Effector memory CD4-positive, alpha-beta T cell (primary cell): ENCODE measurements at places on chromosomes 5 and 9.

- no peak for DNase-seq
Observed at GRCh38 chr5:83589786-83590185, 118.2 kb downstream of the VCAN start.

GRCh38 chr5:153714798-153715197, 224.3 kb downstream of the GRIA1 start:
- DNase-seq: no peak

- DNase-seq: no peak
Observed at GRCh38 chr9:96612966-96613589, 6.6 kb downstream of the CDC14B start.

DNA sequence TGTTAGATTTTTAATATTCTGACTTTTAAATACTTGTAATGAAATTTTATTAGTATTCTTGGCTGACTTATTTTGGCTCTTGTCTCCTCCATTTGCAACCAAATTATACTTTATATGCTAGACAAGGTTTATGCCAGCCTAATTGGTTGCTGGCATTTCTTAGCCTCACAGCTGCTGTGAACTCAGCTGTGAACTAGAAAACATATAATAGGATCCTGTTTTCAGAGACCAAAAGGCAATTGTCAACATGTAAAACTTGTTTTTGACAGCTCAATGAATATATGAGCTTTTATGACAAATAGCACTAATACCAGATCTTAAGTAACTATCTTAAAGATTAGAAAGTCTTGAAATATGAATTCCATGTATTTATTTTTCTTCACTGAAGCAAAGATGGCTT, 25.9 kb downstream of the KIF2A start:
- DNase-seq: no peak

GRCh38 chr5:32562843-32563242, 22.5 kb upstream of the SUB1 start:
- DNase-seq: no peak

GRCh38 chr5:179964015-179964414, 56.3 kb upstream of the TBC1D9B start:
- no peak for DNase-seq

GRCh38 chr5:138032028-138032571, 779 bp downstream of the FAM13B start:
- DNase-seq: peak; percentile 52

DNA sequence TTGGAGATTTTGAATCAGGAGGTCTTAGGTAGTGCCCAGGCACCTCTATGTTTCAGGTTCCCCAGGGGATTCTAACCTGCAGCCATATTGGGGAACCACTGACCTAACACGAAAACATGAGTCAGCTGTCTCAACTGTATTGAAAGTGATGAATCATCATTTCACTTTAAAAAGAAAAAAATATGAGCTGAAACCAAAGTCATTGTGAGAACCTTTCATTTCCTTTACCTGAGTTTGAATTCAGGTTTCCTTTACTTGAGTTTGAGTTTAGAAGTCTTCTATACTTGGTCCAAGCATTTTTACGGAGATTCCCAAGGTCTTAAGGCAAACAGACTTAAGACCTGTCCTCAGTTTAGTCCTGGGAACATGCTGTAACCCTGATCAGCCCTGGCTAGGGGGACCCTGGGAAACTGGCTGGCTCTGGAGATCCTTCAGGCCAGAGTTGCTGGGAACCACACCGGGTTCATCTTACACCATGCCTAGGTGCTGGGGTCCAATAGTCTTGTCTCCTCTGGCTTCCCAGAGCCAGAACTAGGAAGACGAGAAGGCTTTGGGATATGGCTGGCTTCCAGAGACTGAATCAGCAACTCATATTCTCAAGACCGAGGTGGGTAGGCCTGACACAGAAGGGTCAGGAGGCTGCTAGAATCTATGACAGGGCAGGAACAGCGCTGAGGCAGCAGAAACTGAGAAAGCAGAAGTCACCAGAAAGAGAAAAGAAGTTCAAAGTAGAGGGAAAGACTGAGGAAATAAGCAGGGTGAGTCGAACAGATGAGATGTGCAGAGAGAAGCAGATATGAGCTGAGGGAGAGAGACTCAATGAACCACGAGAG, 16.4 kb upstream of the PDCD1LG2 start:
- DNase-seq: no peak

- peak; percentile 43 for DNase-seq
Observed at GRCh38 chr5:88690409-88691229, 192.4 kb downstream of the MEF2C start.

- no peak for DNase-seq
Observed at GRCh38 chr5:178469011-178469974, 120.9 kb downstream of the COL23A1 start.

GRCh38 chr5:38830521-38831051, 15.2 kb upstream of the OSMR start:
- no peak for DNase-seq

DNA sequence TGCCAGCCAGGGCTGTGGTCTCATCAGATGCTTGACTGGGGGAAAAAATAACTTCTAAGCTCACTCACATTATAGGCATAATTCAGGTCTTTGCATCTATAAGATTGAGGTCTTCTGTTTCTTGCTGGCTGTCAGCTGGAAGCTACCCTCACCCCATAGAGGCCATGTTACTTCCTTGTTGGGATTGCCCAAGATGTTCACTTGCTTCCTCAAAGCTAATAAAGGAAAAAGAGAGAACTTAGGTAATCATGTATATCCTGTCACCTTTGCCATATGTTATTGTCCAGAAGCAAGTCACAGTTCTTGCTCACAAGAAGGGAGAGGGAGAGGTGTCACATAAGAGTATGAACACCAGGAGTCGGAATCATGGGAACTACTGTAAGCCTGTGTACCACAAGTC, 38.7 kb upstream of the ANKRD34B start:
- DNase-seq: no peak

- no peak for DNase-seq
Observed at GRCh38 chr5:88394536-88395175, 126.0 kb upstream of the TMEM161B start.

DNA sequence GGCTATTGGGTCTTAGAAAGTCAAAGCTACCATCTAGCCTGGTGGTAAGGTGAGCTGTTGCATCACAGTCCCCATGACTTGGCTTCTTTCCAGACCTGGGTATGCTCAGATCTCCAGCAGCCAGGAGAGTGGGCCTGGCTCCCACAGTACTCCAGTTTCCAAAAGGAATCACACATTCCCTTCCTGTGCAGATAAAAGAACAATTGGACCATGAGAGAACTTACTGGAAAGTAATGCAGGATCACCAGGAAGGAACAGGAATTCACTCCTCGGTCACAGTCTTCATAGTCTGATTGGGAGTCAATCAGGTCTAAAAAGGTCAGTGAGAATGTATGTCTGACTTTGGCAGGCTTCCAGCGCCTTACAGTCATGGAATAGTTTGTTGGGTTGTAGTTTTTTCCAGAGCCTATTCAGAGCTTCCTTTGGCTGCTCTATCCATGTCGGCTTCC, 47.8 kb upstream of the CD180 start:
- no peak for DNase-seq

- DNase-seq: peak; percentile 47
Observed at GRCh38 chr5:132427281-132428146, 58.0 kb downstream of the SLC22A5 start.

DNA sequence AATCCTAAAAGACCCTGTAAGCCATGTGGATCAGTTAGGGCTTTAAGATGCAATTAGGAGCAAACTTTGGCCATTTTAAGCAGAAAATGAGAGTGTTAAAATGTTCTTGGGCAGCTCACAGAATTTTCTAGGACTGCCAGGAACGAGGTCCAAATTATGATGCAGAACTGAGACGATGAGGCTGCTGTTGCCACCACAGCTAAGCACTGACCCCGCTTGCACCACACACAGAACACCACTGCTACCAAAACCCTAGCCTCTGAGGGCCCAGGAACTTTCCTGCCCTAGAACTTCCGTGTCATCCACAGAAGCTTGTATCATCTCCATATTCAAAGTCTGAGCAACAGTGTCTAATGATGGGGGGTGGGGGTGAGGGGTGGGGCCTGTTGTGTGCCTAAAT, 41.0 kb upstream of the PCSK1 start:
- DNase-seq: no peak

- no peak for DNase-seq
Observed at GRCh38 chr9:21576331-21577189, 94.4 kb upstream of the IFNE start.

GRCh38 chr5:131475541-131475941, 159.5 kb downstream of the RAPGEF6 start:
- no peak for DNase-seq

- peak; percentile 33 for DNase-seq
Observed at GRCh38 chr5:80960531-80961375, 590 bp downstream of the RASGRF2 start.

DNA sequence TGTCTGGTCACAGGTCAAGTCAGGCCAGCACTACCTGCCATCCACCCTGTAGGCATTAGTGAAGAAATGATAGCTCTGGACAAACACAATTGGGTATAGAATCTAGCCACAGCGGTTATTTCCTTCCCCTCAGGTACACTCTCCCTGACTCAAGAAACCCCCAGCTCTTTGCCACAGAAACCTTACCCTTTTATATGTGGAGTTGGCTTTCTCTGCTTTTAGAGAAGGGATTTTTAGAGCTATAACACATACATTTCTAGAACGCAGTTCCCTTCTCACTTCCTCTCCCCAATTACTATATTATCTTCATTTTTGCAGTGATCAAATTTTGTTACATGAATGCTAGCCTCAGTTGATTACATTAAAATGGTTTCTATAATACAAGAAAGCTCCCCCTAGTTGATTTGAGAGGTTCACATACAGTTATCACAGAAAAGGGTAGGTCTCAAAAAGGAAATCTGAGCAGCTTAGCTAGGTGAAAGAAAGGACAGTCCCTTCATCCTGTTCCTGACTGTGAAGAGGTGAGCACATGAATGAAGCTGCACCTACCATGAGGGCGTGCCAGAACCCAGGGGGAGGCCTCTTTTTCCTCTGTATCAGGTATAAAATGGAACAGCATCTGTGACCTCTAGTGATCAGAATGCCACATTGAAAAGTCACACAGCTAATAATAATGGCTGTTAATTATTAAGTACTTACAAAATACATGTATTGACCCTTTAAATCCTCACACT, 425.6 kb downstream of the KIAA0825 start:
- DNase-seq: no peak

- DNase-seq: no peak
Observed at GRCh38 chr5:132962429-132963021, 909 bp downstream of the AFF4 start.

GRCh38 chr5:36733183-36733582, 126.8 kb downstream of the SLC1A3 start:
- DNase-seq: no peak

DNA sequence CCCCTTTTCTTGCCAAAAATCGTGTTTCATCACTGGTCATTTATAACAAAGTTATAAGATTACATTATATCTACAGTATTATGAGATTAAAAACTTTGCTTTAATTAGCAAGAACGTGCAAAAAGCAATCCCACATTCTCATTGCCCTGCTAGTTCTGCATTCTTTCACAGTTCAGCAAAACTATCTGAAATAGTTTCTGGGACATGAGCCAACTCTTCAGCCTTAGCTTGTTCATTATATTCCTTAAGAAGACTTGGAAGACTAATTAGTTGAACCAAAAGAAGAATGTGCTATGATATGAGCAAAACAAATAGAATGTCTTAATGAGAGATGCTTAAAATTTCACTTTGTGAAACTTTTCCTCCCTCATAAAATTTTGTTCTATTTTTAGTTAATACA, 76.7 kb downstream of the ITGA1 start:
- no peak for DNase-seq

DNA sequence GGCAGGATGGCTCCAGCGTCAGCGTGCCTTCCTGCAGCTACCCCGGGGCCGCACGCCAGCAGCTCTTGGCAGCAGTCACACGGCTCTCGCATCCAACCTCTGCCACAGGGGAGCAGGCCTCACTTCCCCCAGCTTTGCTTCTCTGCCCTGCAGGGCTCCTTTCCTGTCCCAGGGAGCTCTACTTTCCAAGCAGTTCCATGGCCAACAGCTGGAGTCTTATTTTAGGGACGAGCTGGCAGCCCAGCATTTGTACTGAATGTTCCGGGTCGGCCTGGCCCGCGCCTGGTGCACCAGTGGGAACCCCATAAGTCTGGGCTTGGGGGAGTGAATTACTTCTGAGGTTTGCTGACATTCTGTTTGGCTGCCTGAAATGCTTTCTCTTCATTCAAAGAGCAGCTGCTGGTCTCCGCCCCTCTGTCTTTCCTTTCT, 34.6 kb downstream of the GADD45G start:
- DNase-seq: no peak

DNA sequence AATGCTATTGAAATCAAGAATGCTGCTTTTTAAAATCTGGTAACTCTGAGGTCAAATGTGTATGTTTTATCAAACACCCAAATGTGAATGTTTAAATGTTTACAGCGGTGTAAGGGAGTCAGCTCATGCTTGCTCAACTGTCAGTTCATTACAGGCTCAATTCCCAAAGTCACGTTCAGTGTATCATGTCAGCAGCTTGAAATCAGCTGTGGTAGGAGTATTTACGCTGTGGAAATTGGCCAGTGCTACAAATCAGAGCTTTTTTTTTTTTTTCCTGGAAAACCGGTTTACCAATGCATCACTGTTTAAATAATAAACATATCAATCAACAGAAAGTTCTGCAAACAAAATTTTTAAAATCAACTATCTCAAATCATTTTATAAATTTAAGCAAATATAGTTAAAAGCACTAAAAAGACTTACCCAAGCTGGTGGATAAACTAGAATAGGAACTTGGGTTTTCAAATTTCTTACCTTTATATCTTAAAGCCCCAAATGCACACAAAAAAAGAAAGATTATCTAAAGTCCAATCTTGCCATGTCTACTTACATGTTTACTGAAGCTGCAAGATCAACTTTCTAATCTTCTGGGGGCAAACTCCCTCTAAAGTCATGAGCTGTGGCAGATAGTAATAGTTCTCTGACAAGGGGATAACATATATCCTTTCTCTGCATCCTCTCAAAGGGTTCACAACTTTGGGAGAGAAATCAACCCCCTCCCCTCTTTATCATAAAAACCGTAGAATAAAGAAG, 57.6 kb upstream of the GRAMD2B start:
- DNase-seq: no peak

DNA sequence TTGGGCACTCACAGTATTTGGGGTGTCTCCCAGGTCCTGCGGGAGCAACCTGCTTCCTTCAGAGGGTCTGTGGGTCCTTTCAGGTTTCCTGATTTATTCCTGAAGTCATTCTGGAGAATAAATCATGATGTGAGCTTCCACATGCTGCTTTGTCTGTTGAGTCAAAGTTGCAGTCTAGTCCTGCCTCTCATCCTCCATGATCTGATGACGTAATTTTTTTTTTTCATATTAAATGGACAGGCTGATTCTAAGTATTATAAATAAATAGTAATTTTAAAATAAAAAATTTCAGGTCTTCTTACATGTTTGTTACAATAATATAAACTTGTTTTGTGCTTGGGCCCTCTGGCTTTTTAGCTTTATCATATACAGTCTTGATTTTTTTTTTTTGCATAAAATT, 26.3 kb upstream of the RIOK2 start:
- no peak for DNase-seq
